Bone marrow (tissue), 2 donors: ENCODE measurements at places on chromosomes 1 and 21.
A peak's percentile ranks its signal among the peaks of the same experiment; 100 is the strongest.

GRCh38 chr1:194624833-194625232, 1438.4 kb upstream of the B3GALT2 start:
- DNase-seq: no peak

DNA sequence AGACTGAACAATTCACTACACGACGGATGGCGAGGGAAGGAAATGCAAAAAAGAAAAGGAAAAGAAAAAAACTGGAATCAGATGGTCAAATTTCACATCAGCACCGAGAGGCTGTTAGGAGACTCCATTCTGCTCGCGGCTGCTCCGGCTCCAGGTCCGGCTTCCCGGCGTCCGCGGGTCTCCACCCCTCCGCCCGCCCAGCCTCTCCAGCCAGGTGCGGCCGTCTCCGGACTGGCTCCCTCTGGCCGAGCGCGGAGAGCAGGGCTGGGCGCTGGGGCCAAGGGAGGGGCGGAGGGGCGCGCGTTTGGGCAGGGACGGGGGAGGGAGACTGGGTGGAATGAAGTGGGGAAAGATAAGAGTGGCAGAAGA, 332 bp downstream of the KCNJ6 start:
- DNase-seq: no peak

DNA sequence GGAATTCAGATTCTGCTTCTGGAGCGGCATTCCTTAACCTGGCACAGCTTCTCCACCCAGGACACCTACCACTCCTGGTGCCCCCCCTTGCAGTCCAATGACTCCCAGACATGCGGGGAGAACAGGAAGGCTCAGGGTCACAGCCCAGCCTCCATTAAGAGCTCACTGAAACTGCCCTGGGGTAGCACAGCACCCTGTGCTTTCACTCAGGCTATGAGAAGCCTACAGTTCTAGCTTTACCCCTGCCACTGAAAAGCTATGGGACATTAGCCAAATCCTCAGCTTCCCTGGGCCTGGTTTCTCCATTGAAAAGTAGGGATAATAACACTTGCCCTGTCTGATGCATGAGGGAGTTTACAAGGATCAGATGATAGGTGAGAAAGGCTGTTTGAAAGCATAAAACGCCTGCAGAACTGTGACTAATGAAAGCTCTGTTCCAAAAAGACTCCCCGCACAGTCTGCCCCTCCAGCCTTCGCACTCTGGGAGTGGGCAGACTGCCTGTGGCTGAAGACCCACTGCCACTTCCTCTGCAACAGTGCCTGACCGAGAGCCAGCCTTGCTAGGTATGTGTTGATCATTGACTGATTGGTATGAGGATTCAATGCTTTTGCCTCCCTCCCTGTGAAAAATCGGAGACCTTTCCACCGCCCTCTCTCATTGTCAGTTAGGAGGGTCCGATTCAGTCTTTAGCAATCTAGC, 2.7 kb upstream of the CLDN19 start:
- DNase-seq: no peak

- DNase-seq: no peak
These were observed 44.4 kb downstream of the TRMT1L start for GRCh38 chr1:185112356-185112755.

DNA sequence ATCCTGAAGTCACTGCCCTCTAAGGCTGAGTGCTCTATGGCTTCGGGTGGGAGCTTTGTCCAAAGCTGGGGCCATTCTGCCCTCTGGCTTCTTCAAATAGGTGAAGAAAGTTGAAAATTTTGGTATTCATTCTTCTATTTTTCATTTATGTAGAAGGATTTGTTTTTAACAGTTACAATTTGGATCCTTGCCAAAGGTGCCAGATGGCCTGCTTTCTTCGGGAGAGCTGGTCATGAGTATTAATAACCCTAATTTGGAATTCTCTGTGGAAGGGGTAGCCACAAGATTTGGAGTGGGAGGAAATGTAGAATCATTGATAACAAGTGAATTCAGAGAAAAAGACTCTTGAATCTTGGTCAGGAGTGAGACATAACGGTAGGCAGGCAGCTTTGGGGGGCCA, 370.4 kb upstream of the ST6GALNAC5 start:
- DNase-seq: no peak

DNA sequence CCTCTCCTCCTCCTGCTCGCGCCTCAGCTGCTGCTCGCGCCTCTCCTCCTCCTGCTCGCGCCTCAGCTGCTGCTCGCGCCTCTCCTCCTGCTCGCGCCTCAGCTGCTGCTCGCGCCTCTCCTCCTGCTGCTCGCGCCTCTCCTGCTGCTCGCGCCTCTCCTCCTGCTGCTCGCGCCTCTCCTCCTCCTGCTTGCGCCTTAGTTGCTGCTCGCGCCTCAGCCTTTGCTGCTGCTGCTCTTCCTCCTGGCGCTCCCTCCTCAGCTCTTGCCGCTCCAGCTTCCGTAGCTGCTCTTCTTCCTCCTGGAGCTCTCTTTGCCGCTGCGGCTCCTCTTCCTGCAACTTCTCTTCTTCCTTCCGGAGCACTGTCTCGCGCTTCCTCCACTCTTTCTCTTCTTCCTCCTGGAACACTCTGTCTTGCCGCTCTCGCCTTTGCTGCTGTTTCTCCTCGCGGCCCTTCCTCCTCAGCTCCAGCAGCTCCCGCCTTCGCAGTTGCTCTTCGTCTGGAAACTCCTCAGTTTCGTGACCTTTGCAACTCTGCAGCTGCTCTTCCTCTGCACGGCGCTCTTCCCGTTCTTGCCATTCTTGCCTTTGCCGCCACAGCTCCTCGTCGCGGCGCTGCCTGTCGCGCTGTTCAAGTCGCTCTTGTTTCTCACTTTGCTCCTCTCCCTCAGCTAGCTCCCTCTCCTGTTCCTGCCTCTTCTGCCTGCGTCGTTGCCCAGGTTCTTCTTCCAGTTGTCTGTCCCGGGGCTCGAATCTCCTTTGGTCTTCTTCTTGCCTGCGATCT, 3.0 kb downstream of the TCHH start:
- no peak for DNase-seq

DNA sequence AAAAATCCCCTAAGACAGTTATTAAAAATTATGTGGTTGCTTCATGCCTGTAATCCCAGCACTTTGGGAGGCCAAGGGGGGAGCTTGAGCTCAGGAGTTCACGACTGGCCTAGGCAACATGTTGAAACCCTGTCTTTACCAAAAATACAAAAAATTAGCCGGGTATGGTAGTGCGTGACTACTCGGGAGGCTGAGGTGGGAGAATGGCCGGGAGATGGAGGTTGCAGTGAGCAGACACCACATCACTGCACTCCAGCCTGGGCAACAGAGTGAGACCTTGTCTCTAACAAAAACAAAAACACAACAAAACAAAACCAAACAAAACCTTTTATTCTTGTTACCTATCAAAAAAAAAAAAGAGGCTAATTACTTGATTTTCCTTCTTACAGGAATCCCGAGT, 2.1 kb downstream of the ELK4 start:
- DNase-seq: no peak

DNA sequence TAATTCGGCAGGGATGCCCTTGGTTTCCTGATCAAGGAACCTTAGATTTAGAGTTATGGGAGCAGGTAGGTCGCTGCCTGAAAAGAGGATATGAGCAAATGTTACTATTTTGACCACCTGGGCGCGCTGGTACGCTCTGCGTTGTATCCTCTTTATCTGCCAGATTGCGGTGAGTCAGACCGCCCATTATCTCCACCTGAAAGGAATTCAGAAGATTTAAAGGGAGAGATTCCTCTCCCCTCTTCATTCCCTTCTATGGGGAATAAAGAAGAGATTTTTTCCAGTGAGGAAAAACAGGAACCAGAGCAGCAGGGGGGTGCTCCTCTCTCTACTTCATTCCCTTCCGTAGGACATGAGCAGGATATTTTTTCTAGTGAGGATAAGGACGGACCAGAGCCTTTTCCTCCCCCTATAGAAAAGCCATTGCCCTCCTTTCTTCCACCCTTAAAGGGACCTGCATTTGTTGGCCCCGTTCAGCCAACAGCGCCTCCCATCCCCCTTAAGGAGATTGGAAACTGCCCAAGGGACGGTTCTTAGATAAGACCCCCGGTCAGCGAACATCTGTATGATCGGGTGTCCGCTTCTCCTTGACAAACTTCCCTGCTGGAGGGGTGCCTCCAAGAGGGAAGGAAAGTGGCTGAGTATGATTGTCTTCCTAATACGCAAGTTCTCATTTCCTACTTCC, 34.1 kb downstream of the CLCA1 start:
- DNase-seq: no peak

DNA sequence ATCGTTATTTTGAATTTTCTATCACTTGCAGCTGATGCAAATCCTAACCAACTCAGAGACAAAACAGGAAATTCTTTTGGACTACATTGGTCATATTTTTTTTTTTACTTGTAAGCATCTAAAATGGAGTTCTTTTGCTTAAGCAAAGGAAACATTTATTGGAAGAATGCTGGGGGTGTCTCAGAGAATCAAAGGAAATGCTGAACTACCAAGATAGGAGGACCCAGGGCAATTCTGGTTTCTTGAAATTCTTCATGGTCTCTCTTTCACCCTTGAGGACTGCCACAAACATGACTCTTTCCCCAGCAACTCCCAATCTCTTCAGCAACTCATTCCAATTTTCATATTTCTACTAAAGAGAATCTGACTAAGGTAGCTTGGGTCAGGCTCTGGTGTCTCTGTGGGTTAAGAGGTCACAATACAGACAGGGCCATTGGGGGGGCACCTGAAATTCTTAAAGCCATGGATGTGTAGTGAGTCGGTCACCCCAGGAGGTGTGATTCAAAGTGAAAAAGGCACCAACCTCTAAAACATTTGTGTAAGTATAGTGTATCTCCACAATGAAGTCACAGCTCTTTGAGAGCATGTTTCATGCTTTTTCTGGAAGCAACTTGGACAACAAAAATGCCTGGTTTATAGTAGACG, 171.1 kb upstream of the FGGY start:
- DNase-seq: no peak

DNA sequence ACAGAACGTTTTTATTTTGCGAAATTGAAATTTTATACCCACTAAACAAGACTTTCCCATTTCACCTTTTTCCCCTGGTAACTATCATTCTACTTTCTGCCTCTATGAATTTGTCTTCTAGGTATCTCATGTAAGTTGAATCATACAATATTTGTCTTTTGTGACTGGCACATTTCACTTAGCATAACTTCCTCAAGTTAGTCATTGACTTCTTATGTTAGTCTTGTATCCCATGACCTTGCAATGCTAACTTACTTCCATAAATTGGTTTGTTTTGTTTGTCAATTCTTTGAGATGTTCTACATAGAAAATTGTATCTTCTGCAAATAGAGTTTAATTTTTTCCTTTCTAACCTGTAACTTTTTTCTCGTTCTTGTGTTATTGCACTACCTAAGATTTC, 26.9 kb downstream of the SH3BP5L start:
- DNase-seq: no peak

DNA sequence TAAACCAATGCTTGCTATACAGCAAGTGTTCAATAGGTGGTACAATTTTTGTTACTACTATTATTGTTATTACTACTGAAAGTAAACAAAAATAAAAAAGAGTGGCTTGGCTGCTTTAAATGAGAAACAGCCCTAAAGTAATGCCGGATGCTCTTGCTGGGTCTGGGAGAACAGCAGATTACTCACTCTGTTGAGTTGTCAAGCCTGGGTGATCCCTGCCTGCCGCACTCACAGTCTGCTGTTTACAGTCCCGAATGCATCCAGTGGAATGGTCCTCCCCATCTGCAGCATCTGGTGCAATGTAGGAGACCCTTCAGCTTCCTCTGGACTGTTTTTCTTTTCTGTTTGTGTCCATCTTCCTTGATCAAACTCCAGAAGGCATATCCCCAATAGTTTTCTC, 102.7 kb upstream of the IVNS1ABP start:
- no peak for DNase-seq

GRCh38 chr1:15848143-15848928, 829 bp downstream of the SPEN start:
- DNase-seq: no peak

DNA sequence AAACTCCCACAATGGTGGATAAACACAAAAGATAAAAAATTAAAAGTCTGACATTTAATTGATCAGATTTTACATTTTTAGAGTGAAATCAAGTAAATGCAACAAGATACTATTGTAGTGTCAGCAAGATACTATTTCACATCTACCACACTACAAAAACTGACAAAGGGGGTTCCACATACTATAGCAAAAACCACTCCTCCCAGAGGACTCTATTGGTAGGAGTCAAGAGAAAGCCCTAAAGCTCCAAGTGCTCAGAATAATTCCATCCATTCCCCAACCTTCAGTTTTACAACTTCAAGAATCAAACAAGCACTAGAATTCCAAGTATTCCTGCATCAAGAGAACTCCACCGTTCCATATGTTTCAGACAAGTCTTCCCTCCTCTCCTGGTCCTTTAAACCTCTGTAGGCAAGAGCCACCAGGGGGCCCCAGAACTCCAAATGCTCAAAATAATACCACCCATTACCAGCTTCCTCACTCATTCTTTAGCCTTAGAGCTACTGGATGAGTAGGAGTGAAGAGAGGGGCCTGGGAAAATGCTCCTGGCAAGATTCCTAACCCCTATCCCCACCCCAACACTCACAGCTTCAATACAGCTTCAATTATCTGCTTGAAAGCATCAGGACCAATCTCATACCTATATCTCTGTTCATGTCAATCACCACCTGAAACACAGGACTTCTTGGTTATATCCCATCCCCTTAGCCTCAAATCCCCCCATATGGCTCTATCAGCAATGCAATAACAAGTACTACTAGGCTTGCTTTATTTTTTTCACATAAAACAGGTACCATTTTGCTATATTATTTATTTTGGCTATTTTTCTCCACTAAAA, 9.9 kb downstream of the TOR1AIP2 start:
- DNase-seq: no peak

GRCh38 chr1:101069158-101069557, 43.6 kb upstream of the DPH5 start:
- no peak for DNase-seq

GRCh38 chr1:11550664-11551283, 71.8 kb downstream of the DISP3 start:
- peak; percentile 13 for DNase-seq

- DNase-seq: peak; percentile 10
These were observed 5.8 kb downstream of the PERM1 start for GRCh38 chr1:975896-976683.

DNA sequence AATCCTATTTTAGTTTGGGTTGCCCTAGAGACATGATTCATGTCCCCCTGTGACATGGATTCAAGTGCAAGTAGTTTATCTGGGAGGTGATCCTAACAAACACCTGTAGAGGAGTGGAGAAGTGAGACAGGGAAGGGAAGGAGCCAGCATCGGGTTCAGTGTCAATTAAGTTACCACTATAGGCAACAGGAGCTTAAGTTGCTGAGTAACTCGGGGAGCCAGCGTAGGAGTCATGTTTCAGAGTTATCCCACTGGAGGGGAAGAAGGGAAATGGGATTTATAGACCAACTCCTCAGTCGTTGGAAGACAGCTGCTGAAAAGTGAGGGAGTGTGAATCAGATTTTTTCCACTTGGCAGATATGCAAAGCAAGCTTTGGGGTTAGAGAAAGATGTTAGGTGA, 54.9 kb downstream of the SLC30A7 start:
- no peak for DNase-seq

DNA sequence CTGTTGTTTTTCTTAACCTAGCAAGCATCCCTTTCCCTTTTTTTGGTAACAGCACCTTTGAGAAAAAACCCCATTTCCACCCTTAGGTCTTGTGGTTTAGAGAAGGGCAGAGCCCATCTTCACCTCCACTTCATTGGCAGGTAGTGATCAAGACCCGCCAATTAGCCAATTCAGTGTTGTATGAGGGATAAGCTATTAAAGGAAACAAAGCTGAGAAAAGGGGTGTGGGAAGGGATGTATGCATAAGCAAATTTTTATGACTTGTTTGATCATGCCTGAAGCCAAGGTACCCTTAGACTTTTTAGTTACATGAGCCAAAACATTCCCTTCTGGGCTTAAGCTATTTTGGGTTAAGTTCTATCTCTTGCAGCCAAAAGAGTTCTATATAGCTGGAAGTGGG, 3.6 kb upstream of the ZNF697 start:
- no peak for DNase-seq

GRCh38 chr1:25615563-25616094, 962 bp upstream of the MAN1C1 start:
- DNase-seq: no peak
